Nephron progenitor cell (in vitro differentiated cells): ENCODE measurements at places on chromosomes 4 and X.

DNA sequence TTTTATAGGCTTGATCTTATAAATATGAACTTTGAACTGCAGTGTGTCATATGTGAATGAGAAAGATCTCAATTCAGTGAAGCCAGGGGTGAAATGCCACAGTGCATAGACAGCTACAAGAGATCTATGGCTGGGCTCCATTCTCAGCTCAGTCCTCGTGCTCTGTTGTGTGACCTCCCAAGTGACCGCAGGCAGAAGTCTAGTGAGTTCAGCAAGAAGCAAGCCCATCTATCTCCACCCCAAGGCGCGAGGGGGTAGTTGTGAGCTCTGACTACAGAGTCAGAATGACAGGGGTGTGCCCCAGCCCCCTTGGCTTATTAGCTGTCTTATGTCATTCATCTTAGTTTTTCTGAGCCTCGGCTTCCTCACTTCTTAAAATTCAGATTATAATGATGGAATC lies 378.3 kb downstream of the FBXW7 start:
- DNase-seq: no peak

- DNase-seq: no peak
These were observed 4.3 kb downstream of the PSAPL1 start for GRCh38 chr4:7430368-7430964.

DNA sequence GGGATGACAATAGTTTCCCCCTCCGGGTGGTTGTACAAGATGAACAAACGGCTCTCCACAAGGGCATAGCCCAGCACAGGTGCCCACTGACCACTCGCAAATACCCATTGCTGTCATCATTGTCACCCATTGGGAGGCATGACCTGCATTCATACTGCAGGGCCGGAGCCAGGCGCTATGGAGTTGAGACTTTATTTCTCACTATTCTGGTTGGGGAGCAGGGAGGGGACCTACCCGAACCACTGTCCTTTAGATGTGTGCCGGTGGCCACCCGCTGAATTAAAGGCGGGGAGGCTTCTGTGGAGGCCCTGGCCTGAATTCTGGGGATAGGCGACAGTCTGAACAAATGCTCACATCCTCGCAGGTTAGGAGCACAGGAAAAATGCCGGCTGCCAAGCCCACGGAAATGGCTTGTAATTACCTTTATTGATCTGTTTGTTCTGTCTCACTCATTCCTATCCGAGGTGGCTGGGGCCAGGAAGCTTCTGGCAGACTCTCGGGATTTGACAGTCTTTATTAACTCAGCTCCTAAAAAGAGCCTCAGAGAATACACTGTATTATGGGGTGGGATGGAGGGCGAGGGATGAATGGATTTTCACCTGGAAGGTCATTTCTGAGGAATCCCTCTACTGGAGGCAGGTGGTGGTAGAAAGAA lies 125.1 kb upstream of the PSAPL1 start:
- DNase-seq: no peak

DNA sequence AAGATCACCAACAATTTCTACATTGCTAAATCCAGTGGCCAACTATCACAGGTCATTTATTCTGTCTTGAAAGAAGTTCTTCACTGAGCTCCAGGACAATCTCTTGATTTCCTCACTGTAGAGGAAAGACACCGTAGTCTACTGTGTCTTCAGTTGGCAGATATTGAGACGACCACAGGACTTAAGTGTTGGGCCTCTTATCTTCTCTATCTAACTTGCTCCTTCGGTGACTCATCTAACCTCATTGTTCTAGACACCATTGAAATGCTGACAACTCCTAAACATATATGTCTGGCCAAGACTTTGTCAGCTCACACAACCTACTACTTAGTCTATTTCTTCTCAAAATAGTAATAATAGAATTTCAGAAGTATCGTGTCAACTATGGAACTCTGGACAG lies 425.8 kb downstream of the ARAP2 start:
- no peak for DNase-seq

GRCh38 chr4:82248903-82249632 lies 124.7 kb downstream of the HNRNPD start:
- DNase-seq: no peak

DNA sequence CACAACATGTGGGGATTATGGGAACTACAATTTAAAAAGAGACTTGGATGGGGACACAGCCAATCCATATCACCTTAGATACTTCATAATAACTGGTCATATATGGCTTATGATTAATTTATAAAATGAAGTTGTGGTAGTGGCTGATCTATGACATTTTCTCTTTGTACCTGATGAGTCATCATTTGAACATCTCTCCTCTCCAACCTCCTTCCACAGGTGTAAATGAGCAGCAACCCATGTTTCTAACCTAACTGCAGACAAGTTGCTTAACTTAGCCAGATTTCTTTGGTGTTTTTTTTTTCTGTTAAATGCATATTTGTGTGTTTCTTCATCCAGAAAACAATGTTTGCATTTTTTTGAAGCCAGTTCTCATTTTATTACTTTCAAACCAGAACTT lies 42.6 kb downstream of the SPANXA2 start:
- no peak for DNase-seq

GRCh38 chr4:184784628-184785257 lies 41.0 kb downstream of the ACSL1 start:
- DNase-seq: no peak

- DNase-seq: peak; percentile 76
These were observed 114.3 kb upstream of the TEX13C start for GRCh38 chrX:125205133-125205917.

DNA sequence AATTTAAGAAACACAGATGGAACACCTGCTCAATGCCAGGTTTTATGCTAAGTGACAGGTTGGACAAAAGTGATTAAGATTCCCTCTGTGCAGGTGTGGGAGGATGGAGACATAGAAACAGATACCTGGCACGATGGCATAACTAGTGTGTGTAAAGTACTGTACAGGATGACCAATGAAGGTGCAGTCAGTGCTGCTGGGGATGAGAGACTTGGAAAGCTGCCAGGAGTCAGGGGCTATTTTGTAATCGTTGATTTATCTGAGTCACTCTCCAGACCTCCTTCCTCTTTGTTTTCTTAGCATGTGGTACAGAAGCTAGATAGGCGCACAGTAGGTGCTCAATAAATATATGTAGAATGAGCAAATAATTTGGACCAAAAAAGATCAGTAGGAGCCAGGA lies 58.2 kb downstream of the CWH43 start:
- DNase-seq: no peak

DNA sequence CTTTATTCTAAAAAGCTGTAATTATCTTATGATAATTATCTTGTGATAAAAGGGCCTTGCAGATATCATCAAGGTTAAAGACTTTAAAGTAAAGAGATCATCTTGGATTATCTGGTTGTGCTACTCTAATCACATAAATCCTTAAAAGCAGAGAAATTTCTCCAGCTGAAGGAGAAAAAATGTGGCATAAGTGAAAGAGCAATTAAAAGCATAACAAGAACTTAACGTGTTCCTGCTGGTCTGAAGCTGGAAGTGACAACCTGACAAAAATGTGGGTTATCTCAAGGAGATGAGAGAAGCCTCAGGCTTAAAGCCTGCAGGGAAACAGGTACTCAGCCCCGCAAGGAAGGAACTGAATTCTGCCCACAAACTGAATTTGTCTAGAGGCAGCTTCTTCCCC lies 449.1 kb upstream of the NDST4 start:
- DNase-seq: no peak

DNA sequence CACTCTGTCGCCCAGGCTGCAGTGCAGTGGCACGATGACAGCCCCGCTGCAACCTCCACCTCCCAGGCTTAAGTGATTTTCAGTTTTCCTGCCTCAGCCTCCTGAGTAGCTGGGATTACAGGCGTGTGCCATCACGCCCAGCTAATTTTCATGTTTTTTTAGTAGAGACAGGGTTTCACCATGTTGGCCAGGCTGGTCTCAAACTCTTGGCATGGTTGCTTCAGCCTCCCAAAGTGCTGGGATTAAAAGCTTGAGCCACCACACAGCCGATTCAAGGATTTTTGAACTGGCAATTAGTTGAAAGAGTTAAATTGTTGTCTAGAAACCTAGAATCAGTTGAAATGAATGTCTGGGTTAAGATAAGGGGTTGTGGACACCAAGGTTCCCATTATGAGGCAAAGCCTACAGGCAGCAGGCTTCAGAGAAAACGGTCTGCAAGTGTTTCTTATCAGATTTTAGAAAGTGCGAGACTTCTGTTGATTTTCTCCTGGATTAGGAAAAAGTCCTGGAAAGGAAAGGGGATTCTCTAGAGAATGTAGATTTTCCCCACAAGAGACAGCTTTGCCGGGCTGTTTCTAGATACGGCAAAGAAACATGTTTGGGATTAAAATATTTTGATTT lies 8.3 kb upstream of the CCNI start:
- DNase-seq: no peak

- DNase-seq: no peak
These were observed 89.3 kb upstream of the USP38 start for GRCh38 chr4:143095447-143095846.

DNA sequence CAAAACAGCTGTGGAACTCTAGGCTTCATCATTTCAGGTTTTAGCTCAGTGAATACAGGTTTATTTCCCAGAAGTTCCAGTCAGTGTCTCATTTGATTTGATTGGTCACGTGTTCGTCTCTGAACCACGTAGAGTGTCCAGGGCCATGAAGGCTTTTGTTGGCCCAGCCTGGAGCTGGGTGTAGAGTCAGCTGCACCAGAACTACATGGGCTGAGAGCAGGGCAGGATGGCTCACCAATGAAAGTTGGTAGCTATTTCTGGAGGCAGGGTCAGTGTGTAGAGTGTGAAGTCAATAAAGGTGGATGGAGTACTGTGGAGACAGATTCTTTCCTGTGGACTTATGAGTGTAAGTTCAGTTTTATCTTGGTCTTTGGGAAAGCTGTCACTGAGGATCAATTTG lies 43.0 kb upstream of the IGFBP7 start:
- DNase-seq: no peak

- peak; percentile 39 for DNase-seq
These were observed at the start of gene LONRF3 for GRCh38 chrX:118974088-118974907. Gene LONRF3 (plus strand): TSS chrX:118974618. CDS start chrX:118974781, 163 bp downstream.

GRCh38 chr4:65917486-65917885 lies 247.2 kb upstream of the EPHA5 start:
- DNase-seq: no peak

DNA sequence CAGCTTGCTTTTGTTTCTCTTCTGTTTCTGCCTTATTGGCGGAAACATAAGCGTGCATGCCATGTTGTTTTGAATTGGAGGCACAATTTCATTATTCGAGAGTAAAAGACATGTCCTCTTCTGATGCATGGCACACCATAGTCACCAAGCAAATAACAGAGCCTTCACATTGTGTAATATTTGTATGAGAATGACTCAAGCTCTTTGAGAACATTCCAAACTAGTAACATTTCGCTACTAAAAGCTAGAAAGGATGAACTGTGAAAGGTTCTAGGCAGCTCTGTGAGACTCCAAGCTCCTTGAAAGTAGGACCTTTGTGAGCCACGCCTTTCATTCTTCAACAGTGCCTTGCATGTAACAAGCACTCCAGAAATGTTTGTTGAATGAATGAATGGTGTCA lies 9.2 kb upstream of the ANXA3 start:
- DNase-seq: no peak

GRCh38 chr4:37892641-37893040 lies 1.8 kb downstream of the TBC1D1 start:
- DNase-seq: no peak

- no peak for DNase-seq
These were observed 689 bp upstream of the TMA16 start for GRCh38 chr4:163493643-163494359.

- no peak for DNase-seq
These were observed 124.5 kb upstream of the KLF3 start for GRCh38 chr4:38539501-38539900.

GRCh38 chr4:163391756-163392155 lies 48.1 kb downstream of the NPY5R start:
- no peak for DNase-seq

DNA sequence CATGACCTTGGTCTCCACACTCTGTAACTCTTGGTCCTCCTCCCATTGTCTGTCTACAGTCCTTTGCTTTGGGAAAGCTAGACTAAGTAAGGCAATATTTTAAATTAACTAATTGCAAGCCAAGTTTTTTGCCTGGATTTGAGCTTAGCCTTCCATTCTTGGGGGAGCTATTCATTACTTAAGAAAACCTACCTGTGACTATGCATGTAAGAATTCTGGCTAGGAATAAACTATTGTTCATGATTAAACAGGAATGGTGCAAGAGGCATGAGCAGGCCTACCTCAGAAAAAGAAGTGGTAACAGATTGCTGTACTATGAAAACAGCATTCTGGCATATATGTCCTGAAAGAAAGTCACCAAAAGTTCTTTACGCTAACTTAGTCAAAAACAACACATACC lies 309.4 kb downstream of the MAPK10 start:
- no peak for DNase-seq

GRCh38 chr4:94171616-94172015 lies 36.0 kb upstream of the SMARCAD1 start:
- no peak for DNase-seq

- no peak for DNase-seq
These were observed 130.3 kb downstream of the ATP10D start for GRCh38 chr4:47615385-47615784.

DNA sequence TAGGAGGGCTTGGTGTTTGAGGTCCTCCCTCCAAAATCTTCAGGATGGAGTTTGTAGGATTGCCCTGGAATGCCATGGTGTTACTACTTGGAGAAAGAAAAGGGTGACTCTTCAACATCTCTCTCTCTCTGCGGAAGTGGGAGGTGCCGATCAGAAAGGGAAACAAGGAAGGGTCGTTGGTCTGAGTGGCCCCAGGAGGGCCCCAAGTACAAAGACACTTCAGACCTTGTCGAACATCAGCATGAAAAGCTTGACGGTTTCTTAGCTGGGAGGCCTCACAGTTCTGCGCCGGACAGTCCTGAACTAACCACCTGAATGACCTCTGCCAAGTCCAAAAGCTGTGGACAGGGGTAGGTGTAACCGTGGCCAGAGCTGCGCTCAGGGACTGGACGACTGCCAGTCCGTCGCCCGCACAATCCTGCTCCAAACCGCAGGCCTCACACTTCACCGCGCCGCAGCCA lies 646 bp upstream of the GSX2 start:
- DNase-seq: peak; percentile 42

DNA sequence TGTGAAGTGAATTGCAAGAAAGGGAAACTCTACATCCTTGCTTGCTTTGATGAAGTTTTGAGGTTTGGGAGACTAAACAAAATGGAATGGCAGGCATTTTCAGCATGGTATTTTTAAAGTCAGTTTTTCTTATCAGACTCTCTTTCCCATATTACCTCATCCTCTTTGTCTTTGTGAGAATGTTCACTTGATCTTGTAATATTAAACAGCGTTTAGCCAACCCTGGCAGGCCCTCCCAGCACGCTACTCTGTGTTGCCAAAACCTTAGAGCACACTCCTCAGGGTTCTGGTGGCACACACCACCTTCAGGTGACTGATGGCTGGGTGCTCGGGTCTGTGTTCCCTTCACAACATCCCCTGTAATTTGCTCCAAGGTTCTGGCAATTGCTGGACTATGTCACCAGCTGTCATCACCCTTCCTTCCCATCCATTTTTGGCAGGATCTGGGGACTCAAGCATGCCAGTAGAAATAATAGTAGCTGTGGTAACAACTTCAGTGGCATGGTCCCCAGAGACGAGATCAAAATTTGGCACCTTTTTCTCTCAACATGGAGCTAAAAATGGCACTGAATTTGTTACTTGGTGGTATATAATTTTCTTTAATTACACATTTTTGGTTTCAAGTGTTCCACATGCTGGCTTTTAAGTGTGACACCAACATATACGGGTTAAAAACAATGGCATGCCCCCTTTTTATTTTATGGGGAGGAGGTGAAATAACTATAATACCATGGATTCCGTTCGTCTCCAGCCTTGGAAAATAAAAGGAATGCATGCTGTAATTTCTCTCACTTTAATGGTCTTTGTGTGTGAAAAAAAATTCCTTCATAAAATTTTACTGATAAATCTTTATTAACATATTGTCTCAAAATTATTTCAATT lies 273.1 kb downstream of the DCTD start:
- no peak for DNase-seq

- no peak for DNase-seq
These were observed 3.0 kb downstream of the PLXNB3 start for GRCh38 chrX:153766871-153767673.
